ENCODE measurements at places on chromosomes 12 and 14.

DNA sequence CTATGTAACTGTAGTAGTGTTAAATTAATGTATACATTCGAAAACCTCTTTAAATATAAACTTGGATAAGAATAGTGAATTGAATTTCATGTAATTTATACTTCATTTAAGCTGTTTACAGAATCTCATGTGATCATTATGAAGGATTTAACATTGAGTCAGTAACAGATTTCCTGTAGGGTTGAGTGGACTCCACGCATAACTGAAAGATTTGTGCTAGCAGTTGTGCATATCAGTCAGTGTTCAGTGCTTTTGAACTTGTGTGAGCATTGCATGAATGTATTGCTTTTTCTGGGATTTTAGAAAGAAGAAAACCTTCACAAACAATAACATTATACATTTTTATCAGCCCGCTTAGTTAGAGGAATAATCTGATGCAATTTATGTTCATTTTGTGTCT, 1435.3 kb downstream of the LRFN5 start:
- DNase-seq: no peak

DNA sequence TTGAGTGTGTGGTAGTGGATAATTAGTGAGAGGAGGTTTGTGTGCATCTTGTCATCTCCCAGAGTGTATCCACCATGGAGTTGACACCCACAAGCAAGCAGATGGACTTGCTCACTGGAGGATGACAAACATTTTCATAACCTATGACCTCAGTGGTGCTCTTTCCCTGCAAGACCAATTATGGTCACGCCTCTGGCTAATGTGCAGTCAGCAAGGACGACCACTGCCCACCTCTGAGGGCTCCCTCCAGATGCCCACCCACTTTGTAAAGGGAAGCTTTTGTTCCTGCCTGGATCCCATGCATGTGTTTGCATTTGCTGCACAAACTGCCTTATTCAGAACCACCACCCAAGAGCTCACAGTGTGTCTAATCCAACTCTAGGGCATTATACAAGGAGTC, 982.8 kb downstream of the TMEM121 start:
- no peak for DNase-seq

DNA sequence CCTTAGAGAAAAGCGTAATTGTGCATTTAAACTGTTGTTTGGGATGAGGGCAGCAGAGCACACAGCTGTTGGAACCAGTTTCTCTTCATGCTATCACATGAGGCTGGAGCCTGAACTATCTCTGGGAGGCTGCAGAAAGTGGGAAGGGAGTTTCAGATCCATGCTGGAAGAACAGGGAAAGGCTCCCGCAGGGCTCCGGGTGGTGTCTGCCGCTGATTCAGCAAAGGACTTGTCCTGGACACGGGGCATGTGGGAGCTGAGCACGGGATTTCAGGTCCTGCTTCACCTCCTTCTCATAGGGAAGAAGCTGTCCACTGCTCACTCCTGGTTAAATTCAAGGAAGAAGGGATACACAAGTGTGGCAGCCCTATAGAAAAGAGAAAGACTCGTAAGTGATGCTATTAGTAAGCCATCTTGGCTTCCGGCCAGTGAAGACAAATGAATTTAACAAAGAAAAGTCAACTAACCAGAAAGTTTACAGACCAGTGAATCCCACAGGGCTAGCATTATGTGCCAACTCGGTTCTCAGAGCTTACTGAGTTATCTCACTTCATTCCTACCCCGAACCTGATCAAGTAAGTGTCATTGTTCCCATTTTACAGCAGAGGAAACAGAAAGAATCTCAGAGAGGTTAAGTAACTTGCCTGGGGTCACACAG, 6.7 kb upstream of the FZD10 start:
- DNase-seq: no peak

DNA sequence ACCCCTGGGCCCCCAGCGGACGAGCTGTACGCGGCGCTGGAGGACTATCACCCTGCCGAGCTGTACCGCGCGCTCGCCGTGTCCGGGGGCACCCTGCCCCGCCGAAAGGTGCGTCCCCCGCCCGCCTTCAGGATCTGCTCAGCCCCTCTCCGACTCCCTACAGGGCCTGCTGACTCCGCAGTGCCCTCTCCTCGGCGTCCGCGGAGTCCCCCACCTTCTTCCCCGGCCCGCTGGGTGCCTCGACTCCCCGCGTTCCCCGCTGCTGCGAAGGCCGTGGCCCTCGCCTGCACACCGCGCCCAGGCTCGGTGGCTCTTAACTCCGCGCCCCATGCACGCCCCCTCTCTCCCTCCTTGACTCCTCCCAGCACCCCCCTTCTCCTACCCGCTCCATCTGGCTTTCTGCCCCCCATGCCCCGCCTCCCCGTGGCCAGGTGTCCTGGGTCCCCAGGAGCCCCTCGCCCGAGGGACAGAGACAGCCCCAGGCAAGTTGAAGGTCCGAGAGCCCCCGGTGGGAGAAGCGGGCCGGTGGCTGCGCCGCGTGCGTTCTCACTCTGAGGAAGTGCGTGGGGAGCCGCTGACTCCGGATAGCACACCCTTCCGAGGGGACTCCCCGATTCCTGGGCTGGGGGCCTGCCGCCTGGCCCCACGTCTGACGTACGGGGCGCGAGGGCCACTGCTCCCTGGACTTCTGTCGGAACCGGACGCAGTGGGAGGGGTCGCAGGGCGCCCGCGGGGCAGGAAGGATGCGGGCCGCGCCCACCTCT, 594 bp downstream of the TAMALIN start:
- no peak for DNase-seq

DNA sequence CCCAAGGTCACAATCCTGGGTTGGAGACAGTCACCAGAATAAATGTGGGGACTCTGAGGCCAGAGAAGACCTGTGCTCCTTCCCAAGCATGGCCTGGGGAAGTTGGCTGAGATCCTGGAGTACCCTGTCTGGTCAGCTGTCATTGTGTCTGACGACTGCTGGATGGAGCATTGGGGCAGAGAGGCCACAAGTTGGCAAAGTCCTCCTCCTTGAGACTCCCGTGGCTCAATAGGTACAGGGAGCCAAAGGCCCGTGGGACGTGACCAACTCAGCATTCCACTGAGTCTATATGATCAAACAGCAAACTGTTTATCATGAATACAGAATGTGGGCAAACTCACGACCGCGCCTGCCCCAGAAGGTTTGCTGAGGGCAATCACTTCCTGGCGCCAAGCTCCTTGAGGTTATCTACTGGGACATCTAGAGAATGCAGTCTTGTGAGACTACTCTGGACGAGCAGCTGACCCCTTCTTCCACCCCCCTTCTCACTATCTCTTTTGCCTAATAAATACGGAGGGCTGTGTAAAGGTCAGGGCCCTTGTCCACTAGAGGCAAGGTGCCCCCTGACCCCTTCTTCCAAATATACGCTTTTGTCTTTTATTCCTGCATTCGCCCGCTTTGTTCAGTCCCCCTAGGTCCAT, 14.3 kb upstream of the SLC10A1 start:
- no peak for DNase-seq

DNA sequence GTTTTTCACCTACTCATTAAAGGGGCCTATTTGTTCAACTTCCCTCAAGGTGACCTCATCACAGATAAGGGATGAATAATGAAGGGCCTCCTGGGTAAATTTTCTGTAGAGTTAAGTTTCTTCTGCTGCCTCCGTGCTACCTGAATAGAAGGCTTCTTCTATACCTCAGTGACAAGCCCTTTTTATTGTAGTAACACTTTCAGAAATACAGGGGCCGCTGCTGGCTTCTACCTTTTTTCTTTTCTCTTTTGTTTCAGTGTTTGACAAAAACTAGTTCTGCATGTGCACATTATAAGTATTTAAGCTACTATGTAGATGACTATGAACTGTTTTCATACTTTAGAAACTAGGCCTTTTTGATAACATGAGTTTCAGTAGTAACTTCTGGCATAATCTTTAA, 207.0 kb downstream of the NAV3 start:
- peak; percentile 50 for DNase-seq

GRCh38 chr14:102220031-102220430, 80.3 kb downstream of the WDR20 start:
- DNase-seq: no peak

GRCh38 chr12:110354172-110354780, 49.2 kb downstream of the ANAPC7 start:
- DNase-seq: peak; percentile 54

- DNase-seq: peak; percentile 40
Observed at GRCh38 chr14:63513756-63514155, 29.4 kb downstream of the PPP2R5E start.
